GM23248 (cell line): ENCODE measurements at places on chromosomes 2 and 18. TPM values are rescaled to one million over a fixed set of nuclear protein-coding genes. Genes with fewer than 3 reads are reported as not detected.

- no peak for DNase-seq
Observed at GRCh38 chr2:106158871-106159270, 35.2 kb downstream of the UXS1 start.

GRCh38 chr2:226414335-226414734 lies 385.3 kb downstream of the IRS1 start:
- DNase-seq: no peak

DNA sequence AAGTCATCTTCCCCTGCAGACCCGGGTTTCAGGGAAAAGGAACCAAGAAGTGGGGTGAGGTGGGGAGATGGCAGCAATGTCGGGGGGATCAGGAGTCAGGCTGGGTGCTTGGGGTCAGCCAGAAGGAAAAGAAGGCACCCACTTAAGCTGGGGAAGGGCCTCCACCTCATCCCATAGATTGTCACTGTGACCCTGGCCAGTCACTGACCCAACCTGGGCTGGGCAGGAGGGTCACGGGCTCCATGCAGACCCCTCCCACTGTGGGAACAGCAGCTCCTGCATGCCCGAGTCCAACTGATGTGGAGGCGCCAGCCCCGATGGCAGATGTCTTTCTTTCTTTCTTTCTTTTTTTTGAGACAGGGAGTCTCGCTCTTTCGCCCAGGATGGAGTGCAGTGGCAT lies 53.6 kb upstream of the HAAO start:
- no peak for DNase-seq

DNA sequence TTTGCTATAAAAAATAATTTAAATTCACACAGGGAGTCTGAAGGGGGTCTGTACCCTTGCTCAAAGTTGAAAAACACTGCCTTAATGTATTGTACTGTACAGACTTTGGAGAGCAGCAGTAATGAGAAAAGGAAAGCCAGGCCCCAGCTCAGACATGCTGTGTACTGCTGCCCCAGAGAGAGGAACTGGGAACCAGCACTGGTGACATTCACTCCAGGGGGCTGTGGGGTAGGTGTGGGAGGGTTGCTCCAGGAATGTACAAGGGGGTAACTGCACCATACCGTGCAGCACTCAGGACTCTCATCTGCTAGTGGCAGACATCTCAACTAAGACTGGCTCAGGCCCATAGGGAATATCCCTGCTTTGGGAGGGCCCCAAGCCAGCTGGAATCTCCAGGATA lies 146.0 kb upstream of the RMP24 start:
- no peak for DNase-seq

GRCh38 chr18:57320603-57321002 lies 31.8 kb upstream of the ST8SIA3 start:
- no peak for DNase-seq

GRCh38 chr2:17093712-17094111 lies 424.5 kb downstream of the RAD51AP2 start:
- DNase-seq: no peak

- DNase-seq: no peak
Observed at GRCh38 chr2:127313406-127313805, 19.5 kb upstream of the ERCC3 start.

- no peak for DNase-seq
Observed at GRCh38 chr2:23528690-23529089, 143.7 kb downstream of the KLHL29 start.

- DNase-seq: peak; percentile 47
Observed at GRCh38 chr2:189613650-189614420, 33.2 kb upstream of the SLC40A1 start.

DNA sequence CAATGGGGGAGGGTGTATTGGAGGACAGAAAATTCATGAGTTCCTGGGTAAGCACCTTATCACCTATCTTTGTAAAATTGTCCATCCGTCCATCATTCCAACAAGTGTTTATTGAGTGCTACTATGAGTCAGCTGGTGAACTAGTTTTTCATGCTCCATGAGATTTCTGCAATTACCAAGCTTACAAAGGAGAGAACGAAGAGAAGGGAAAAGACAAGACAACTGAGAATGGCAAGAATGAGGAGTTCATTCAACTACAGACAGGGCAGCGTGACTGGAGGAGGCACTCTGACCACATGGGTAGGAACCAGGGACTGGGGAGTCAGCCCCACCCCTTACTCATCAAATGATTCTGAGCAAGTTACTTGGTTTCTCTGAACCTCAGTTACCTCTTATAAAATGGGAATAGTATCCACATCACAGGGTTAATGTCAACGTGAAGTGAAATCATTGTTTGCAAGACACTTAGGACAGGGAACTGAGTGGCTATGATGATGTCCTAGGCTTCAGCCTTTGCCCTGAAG lies 18.6 kb upstream of the TXNDC2 start:
- no peak for DNase-seq

GRCh38 chr2:842151-842803 lies 108.4 kb upstream of the SNTG2 start:
- DNase-seq: no peak

DNA sequence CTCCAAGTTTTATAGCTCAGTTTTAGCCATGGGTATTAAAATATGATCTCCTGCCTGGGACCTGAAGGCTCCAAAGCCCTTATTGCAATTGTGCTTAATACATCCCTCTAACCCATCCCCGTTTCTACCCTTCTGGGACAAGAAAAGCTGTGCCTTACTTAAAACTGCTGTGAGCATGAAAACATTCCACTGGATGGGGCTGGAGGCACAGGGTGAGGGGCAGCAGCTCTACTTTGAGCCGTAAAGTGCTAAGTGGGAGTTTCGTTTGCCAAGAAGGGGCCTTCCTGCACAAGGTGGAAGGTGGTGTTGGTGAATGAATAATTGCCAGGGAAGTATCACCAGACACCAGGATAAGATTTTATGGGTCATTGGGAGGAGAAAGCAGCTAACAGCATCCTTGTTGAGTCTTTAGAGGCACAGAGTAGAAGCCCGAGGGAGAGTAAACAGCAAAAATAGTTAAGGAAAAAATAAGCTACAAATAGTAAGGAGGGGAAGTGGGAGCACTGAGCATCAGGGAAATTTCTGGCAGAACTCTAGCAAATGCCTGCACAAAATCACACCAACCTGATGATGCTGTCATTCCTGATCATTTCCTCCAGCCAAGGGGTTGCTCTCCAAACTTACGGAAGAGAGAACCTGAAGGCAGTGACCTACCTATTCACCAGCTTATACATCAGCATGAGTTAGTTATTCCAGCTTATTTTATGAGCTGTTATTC lies 218.4 kb downstream of the MREG start:
- no peak for DNase-seq

DNA sequence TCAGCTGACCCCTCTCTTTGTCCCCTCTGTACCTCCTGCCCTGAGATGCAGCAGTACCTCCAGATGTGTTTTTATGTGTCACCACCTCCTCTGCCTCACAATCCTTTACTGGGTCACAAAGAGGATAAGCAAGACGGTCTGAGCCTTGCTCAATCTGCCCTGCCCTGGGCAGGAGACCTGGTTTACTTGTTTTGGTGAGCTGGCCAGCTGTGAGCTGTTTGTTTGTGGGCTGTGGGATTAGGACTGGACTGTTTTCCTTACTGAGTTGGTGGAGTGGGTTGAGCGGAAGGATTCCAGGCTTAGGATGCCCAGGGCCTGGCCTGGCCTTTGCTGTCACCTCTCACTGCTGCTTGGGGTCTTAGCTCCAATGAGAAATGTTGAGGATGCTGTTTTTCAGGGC lies 299.5 kb downstream of the SRBD1 start:
- no peak for DNase-seq

DNA sequence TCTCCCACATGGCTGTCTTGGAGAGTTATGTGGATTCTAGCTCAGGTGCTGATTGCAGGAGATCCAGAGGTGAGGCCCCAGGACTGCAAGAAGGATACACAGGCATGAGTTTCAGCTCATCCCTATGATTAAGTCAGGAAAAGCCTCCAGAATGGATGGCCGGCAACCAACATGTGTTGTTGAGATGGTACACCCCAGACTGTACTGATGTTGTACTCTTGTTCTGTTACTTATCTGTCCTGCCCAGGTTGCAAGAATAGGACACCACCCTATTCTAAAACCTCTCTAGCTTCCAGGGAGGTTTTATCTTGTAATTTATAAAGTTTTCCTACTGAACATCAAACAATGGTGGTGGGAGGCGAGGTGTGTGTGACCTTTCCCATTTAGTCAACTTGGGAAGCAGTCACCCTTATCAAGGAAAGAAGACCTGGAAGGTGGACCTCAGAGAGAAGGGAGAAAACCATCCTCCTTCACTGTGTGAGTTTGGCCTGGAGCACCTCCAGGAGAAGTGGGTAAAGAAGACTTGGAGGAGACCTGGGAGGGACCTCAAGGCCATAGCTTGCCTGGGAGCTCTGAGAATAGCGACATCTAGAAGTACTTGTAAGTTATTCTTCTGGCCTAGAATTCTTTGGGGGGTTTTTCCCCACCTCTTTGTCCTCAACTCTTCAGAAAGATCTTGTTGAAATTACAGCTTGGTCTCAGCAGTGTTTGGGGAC lies 8.6 kb downstream of the FAM124B start:
- no peak for DNase-seq

- DNase-seq: no peak
Observed at GRCh38 chr2:230928701-230929380, 3.8 kb upstream of the GPR55 start.

DNA sequence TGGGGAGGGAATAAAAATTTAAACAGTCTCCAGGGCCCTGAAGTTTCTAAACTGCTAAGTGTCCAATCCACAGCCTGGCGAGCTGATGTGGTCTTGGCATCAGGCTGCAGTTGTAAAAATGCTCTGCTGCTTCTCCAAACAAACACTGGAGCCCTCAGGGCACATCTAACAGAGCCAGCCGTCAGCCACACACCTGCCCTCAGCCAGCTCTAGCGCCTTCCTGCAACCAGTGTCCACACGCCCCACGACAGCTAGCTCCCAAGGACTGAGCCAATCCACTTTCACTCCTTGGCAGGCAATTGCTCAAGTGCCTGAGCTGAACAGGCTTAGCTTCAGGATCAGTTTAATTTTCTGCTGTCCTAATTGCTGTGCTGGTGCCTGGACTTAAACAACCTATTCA lies 446.4 kb upstream of the RAB12 start:
- DNase-seq: no peak

STPG4 gene
- total RNA-seq: not detected in 2 replicates

SLC4A3 gene
- total RNA-seq: 0.54 and 1.6 TPM in 2 replicates

ALK gene
- total RNA-seq: under 0.01 TPM in 1 of 2 replicates, not detected in the other
